ENCODE measurements at places on chromosomes 12 and 14.

DNA sequence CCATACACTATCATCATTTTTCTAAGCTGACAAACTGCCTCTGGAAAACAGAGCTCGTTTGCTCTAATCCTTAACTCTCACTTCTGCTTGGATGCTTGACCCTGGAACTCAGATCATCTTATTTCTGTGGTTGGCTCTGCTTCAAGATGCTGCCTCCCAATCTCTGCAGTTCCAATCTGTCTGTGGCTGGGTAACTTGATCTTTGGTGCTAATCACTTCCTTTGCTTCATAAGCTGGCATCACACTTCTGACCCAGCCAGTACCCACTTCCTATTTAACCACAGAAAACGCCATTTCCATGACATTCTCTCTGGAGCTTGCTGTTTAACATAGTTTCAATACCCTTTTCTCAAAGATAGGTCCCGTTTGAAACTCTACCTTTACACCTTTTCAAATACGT is 254.2 kb downstream of the ACSS3 start:
- DNase-seq, result no peak

- no peak for DNase-seq
Measured at GRCh38 chr12:53754633-53755264, 3.0 kb upstream of the CISTR start.

- DNase-seq, result no peak
Measured at GRCh38 chr12:110001596-110001995, 2.4 kb downstream of the ANKRD13A start.

DNA sequence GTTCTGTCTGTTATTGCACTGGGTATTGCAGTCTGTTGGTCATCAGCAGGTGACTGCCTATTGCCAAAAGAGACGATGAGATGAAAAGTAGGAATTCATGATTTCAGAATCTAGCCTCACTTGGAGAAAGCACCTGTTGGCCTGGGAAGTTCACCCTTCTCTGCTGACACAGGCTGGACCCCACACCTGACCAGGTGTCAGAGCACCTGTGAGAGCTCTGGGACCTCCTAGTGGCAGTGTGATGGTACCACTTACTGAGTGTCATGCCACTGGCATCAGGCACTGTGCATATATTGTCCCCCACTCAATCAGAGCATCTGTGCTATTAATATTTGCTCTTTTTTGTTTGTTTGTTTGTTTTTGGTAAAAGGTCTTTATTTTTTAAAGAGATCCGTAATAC is 68.0 kb downstream of the RASSF3 start:
- no peak for DNase-seq

DNA sequence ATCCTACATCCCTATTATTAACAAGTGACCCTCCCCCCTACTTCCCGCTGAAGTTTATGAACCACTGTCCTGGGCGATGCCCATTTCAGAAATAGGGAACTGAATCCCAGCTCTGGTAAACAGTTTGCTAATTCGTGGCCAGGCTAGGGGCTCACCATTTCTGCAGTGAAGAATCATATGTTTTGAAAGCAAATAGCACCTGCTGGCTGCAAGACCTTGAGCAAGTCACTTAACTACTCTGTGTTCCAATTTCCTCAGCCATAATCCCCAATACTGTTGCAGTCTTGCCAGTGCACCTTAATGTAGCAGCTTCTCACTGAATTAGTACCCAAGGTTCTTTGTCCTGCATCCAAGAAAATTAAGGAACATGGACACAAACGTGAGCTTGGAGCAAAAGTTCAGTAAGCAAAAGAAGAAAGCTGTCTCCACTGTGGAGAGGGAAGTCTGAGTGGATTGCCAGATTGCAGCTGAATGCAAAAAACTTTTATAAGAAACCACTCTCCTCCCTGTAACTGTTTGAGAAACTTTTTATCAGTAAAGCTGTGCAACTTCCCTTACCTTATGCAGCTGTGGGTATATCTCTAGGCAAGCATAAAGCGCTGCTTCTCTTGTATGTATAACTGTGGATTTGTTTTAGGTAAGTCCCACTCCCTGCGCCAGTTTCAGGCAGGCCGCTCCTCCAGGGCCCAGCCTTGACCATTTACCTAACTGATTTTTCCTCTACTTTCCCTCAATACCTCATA is 824 bp downstream of the OAS1 start:
- no peak for DNase-seq

Measured in activated CD4-positive, alpha-beta T cell treated with anti-CD3 and anti-CD28 coated beads, Interleukin-2, Interleukin-4, amounts not matched to agents 100 ng/mL and 50 ng/mL, durations not matched to agents 16 hours and 8 hours (primary cell).